ENCODE measurements at places on chromosomes 6 and 20. TPM values are rescaled to one million over a fixed set of nuclear protein-coding genes. Genes with fewer than 3 reads are reported as not detected.

The ABT1 gene
- 14.9 TPM for polyA plus RNA-seq

The HNF4A gene
- polyA plus RNA-seq = 40.8 TPM

The GABRR2 gene
- 1.6 TPM for polyA plus RNA-seq

The PRDM13 gene
- not detected for polyA plus RNA-seq

The GJA10 gene
- 0.11 TPM for polyA plus RNA-seq

The TNF gene
- not detected for polyA plus RNA-seq

The NTSR1 gene
- polyA plus RNA-seq = 1.6 TPM

The ADGRF5 gene
- polyA plus RNA-seq = 27.1 TPM

The DNAAF9 gene
- polyA plus RNA-seq = 23.9 TPM

The ZNF322 gene
- polyA plus RNA-seq = 36.3 TPM

The RAET1L gene
- polyA plus RNA-seq = not detected

The GABRR1 gene
- 1.6 TPM for polyA plus RNA-seq

The PGC gene
- polyA plus RNA-seq = not detected

The SLC26A8 gene
- 0.22 TPM for polyA plus RNA-seq

The CRISP2 gene
- polyA plus RNA-seq = 0.16 TPM

The C6orf141 gene
- 0.85 TPM for polyA plus RNA-seq

The LIME1 gene
- polyA plus RNA-seq = 12.4 TPM

The DUSP15 gene
- 20.7 TPM for polyA plus RNA-seq

The SDC4 gene
- polyA plus RNA-seq = 168 TPM

The EFCAB8 gene
- polyA plus RNA-seq = 0.06 TPM

The TREML2 gene
- 0.13 TPM for polyA plus RNA-seq

The GMNN gene
- 55.7 TPM for polyA plus RNA-seq

The TSHZ2 gene
- 14.5 TPM for polyA plus RNA-seq

The ARFGEF2 gene
- polyA plus RNA-seq = 26.6 TPM

The APCDD1L gene
- polyA plus RNA-seq = 11.3 TPM

The ADGRF1 gene
- polyA plus RNA-seq = 46.8 TPM

The GGTLC1 gene
- polyA plus RNA-seq = not detected

The NKX2-2 gene
- 0.06 TPM for polyA plus RNA-seq

The DEF6 gene
- 4.2 TPM for polyA plus RNA-seq

The GNRH2 gene
- 0.40 TPM for polyA plus RNA-seq

The TRAPPC3L gene
- 0.32 TPM for polyA plus RNA-seq

The PKIB gene
- polyA plus RNA-seq = 2.2 TPM

The EDN1 gene
- 4.2 TPM for polyA plus RNA-seq

Data from left renal cortex interstitium (tissue), 4 donors.